ENCODE measurements at places on chromosomes 2 and 18.

DNA sequence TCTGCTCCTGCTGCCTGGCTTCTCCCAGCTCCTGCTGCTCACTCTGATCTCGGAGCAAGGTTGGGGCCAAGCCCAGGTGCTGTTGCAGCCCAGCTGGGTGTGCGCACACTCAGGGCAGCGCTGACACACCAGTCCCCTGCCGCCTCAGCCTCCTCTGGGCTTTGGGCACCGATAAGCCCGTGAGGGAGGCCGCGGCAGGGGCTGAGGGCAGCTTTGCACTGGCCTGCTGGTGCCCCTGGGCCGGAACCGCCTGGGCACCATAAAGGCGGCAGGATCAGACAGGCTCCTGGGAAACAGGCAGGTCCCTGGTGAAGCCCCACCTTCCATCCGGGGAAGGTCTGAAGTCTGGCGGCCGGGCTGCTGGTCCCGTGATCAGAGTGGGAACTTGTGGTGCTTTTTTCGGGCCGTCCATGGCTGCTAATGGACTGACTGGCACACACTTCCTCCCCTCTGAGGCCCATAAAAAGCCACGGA is 14.1 kb upstream of the EML6 start:
- no peak for DNase-seq

DNA sequence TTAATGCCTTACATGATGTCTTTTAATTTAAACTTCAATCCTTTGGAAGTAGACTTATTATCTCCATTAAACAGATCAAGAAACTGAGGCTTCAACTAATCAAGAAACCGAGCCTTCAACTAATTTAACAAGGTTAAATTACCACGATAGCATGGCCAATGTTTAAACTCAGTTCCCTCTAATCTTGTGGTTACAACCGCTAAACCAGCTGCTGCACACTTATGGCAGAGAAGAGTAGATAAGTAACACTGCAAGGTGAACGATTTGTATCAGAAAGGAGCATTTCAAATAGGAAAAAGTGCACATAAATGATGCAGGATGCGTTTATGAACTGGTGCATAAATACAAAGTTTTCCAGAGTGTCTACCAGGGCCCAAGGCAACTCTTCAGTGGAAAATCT is 144.6 kb upstream of the CAVIN2 start:
- DNase-seq = no peak

DNA sequence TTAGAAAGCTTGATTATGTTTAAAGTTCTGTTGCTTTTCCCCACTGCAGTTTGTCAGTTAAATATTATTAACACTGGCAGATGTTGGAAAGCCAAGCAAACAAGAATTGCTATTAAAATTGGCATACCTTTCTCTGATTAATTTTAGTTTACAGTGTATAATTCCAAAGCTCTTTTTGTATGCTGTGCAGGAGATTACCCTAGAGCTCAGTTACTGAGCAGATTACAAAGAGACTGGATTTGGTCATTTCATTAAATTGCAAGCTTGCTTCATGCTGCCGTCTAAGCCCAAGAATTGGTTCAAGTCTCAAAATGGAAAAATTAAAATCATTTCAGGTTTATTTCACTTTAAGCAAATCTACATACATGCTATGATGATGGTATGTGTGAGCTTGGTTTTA is 2.3 kb downstream of the ASAP2 start:
- DNase-seq = no peak

DNA sequence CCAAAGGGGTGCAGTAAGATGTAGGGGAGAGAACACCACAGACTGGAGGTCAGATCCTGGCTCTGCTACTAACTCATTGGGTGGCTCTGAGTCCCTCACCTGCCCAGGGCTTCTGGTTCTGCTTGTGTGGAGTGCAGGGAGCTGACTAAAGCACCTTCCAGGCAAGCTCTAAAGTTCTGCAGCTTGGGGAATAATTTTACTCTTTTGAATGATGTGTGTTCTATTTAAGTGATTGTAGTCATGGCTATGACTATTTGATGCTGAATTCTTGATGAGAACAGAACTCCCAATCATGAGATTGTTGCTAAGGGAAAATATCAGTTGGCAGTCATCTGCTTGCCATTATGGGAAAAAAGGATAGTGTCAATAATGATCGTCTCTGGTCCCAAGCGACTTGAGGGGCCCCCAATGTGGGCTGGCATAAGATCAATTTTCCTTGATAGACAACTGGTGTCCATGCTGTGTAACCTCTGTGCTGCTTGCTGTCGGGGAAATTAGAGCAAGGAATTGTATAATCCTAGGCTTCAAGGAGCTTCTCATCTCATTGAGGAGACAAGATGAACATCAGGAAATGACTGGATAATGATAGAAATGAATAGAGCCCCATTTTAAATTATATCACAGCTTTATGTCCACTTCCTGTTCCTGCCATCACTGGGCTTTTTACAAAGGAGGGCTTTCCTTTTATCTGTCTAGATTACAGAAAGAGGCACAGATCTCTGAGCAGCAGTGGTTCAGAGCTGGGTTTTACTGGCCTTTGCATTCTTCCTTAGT is 131.7 kb downstream of the SLC4A3 start:
- no peak for DNase-seq

- DNase-seq = peak; percentile 84
These were observed 36.6 kb downstream of the COPS8 start for GRCh38 chr2:237122214-237122666.

DNA sequence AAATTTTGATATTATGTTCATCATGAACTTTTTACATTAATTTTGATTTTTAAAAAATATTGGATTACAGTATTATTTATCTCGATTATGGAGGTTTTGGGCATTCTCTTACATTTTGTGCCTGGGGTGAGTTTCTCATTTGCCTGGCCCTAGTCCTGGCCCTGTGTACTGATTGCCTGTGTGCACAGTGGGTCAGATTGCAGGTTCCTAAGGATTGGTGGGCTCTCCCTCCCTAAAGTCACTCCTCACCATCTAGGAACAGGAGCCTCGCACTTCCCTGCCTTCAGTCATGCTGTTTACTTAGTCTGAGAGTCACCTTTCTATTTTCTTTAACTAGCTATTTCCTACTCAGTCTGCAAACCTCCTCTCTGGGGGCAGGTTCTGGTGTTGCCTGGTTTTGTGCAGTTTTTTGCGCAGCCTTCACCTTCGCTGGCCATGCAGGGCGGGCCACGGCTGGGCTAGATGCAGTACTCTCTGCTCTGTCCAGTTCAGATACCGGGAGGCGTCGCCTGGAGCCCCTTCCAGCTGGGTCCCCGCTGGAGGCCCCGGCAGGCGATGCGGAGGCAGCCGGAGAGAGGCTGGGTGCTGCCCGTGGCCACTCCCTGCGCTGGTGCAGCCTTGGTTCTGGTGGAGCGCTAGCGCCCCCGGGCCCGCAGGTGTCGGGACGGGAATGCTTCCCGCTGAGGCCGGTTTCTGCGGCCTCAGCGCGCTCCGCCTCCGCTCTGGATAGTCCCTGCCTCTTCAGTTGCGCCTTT is 23.3 kb upstream of the MC5R start:
- peak; percentile 9 for DNase-seq

DNA sequence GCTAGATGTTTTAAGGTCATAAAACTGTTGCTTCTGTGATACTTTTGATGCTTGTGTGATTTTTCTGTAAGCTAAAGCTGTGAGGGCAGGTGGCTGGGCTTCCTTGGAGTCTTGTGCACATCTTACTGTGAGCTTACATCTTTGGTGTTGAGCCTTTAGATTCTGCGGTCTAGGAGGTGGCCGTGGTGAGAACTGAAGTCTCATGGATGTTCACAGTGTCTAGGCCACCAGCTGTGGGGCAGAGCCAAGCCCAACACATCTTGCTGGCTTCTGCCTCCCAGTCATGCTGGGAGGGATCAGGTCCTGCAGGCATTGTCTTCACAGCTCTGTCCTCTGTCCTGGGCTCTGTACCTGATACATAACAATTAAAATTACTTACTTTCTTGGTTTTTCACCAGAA is 219.7 kb upstream of the HS6ST1 start:
- no peak for DNase-seq

DNA sequence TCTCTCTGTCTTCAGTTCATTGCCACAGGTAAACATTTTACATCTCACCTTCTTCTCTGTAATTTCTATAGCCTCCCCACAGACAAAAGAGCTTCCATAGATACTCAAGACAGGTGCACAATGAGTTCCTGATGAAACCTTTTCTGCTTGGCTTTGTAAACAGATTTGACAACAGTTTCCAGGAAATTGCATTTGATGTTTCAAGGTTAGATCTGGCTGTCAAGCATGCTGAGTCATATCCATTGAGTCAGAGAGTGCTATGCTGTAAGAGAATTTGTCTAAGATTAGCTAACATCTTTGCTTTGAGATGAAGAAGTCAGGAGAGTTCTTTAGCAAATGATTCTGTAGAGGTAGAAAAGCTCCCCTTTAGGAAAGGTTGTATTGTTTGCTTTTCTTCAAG is 40.6 kb upstream of the MAP2 start:
- DNase-seq = peak; percentile 64

- no peak for DNase-seq
These were observed 69.4 kb upstream of the ZNF397 start for GRCh38 chr18:35171315-35171987.

GRCh38 chr2:54560146-54560881 is 104.2 kb downstream of the SPTBN1 start:
- peak; percentile 75 for DNase-seq

DNA sequence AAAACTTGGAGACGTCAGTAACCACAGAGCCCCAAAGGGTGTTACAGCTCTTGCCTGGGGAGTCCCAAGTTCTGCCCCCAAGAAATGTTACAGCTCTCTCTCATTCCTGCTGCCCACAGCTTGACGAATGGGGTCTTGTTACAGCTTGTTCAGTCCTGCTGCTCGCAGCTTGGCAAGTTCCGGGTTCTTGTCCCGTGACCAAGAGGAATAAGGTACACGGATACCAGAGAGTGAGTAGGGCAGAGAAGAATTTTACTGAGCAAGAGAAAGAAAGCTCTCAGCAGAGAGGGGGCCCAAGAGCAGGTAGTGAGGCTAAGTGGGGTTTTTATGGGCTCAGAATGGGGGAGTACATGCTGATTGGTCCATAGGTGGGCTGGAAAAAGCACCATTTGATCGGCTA is 27.2 kb downstream of the SLC39A6 start:
- DNase-seq = no peak

DNA sequence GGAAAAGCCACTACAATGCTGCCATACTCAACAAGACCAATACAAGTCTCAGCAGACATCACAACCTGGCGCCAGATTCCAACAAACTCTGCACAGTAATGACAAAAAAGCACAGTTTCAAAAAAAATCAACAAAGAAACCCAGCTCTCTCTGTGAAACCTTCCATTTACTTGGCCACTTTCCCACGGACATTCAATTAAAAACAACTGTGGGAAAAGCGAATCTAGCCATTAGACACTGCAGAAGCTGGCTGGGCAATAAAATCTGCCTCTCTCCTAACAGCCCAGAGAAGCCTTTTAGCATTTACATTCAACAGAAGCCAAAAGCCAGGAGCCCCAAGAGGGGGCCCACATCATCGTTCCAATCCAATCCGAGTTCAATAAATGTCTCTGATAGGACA is 128.9 kb downstream of the HDAC4 start:
- peak; percentile 57 for DNase-seq

DNA sequence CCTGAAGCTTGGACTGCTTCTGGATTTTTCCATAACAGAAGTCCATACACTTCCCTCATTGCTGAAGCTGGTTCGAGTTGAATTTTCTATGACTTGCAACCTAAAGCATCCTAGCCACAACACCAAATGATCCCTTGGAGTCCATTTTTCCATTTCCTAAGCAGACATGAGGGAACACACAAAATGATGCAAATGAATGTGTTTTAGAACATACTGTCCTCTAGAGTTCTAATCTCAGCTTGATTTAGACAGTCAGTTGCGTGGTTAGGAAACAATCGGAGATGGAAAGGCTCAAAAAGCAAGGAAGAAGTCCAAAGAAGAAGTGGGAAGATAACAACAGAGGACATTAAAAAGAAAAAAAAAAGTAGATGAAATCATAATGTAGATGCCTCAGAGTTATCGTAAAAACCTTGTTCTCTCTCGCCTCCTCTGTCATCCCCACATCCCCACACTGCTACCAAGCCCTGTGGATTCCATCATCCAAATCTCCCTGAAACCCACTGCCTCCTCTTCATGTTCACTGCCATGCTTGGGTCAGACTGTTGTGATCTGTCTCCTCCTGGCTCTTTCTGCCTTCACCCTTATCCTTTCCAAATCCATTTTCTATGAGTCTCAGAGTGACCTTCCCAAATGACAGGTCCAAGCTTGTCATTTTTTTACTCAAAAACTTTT is 58.4 kb downstream of the TMEM247 start:
- DNase-seq = no peak

GRCh38 chr2:25976983-25977741 is 5.1 kb downstream of the KIF3C start:
- DNase-seq = peak; percentile 9

GRCh38 chr2:60818272-60818671 is 62.2 kb downstream of the PAPOLG start:
- peak; percentile 9 for DNase-seq

DNA sequence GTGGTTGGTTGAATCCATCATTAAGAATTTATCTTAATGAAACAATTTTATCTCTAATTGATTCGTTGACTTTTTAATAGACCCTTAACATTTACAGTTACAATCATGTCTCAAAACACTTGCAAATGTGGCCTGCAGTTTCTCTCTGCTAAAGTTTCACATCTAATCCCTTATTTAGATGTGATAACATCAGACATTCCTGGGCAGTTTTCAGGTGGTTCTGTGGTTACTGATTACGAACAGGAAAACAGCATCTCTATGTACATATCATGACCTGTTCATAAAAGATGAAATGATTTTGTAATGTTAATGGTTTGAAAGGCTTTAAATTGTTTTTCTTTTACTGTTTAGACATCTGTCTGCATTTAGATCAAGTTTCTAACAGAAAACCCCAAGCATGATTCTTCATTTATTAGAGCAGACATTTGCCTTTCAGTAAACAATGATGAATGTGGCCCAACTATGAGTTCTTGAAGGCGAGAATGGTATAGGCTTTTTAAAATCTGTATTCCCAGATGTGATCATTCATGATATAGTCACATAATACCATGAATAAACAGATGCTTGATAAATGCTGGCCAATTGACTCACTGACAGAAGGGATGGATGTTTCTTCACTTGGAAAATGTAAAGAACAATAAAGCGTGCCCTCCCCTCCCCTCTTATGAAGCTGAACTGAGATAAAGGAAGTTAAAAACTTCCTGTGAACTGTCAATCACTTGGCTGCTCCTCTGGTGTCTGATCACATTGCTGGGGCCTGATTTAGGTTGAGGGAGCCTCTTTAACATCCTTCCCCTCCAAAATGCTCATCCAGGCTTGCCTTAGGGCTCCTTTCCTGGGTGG is 3.5 kb downstream of the CAPN14 start:
- DNase-seq = no peak

GRCh38 chr18:31718386-31718785 is 34.0 kb upstream of the B4GALT6 start:
- no peak for DNase-seq

- DNase-seq = peak; percentile 50
These were observed 46.2 kb downstream of the MEIS1 start for GRCh38 chr2:66481100-66481549.

DNA sequence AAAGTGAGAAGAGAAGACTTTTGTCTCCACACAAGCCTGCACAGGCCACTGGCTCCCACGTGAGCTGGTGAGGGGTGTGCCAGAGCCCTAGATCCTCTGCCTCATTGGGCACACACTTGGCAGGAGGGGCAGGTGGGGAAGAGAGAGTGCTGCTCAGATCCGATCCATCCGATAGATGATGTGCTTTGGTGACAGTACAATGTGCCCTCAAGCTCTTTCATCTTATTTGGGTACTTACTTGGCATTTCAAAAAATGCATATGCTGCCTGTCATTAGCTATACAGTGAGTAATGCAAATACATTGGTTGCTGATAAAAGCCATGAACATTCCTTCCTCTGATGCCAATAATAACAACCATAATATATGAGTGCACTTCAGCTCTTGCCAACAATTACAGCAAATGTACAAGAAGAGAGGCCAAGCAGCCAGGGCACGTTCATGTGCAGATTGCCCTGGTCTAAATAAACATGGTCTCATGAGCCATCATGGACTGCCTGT is 255.3 kb downstream of the VAPA start:
- peak; percentile 81 for DNase-seq

Data from fibroblast of upper back skin (primary cell).